ENCODE measurements at places on chromosomes 7 and 10.

DNA sequence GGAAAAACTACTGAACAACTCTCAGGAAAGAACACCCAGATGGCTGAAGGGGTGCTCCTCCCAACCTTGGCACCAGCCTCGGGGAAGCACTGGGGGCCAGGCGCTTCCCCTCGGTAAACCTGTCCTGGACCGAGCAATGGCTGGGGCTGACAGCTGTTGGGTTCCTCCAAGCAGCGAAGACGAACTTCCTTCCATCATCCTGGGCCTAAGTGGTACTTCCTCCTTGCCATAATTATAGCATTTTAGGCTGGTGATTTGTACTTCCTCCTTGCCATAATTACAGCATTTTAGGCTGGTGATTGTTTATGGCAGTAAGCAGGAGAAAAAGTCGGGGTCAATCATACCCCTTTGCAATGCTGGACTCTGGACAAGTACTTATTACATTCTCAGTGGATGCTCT, 69.3 kb downstream of the MYOF start:
- DNase-seq: no peak

GRCh38 chr10:88062385-88062784, 199.0 kb downstream of the PTEN start:
- DNase-seq: no peak

DNA sequence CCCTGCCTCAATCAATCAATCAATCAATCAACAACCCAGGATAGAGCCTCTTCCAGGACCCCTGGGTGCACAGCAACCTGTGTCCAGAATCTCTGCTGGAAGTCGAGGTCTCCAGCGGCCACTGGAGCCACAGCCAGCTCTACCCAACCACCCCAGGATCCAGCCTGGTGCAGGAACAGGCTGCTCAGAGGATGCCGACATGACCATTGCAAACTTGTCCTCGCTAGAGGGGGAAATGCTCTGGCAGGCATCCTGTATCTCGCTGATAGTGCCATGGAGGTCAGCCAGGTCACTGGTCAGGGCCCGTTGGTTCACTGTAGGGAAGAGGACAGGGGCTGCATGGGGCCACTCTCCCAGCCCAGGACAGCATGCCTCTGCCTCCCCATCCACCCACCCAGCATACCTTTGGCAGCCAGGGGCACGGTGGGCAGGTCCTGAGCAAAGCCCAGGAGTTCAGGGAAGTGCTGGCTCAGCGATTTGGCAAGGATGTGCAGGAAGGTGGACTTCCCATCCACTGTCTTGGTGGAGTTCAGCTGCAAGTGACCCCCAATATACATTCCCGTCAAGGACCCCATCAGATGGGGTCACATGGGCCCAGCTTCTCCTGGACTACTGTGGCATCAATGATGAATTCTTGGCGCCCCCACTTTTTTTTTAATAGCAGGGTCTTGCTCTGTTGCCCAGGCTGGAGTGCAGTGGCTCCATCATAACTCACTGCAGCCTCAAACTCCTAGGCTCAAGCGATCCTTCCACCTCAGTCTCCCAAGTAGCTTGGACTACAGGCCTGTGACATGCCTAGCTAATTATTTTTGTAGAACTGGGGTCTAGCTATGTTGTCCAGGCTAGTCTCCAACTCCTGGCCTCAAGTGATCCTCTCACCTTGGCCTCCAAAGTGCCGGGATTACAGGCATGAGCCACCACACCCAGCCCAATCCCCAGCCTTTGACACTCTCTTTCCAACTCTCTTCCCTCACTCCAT, 49.4 kb downstream of the GRID2IP start:
- DNase-seq: no peak

- DNase-seq: no peak
Observed at GRCh38 chr7:131012477-131013031, 278.5 kb upstream of the KLF14 start.

Data from activated CD8-positive, alpha-beta T cell treated with anti-CD3 and anti-CD28 coated beads, Interleukin-2, amount 10 ng/mL, durations not matched to agents 7 days and 5 days (primary cell).